Fibroblast of lung (primary cell): ENCODE measurements at places on chromosomes 1 and 21.

- DNase-seq = no peak
These were observed 2.6 kb upstream of the MYSM1 start for GRCh38 chr1:58702261-58703141.

GRCh38 chr1:1079408-1080121, 5.5 kb upstream of the RNF223 start:
- DNase-seq = peak; percentile 70

GRCh38 chr1:172185996-172186395, 234.5 kb upstream of the C1orf105 start:
- no peak for DNase-seq

- DNase-seq = no peak
These were observed 10.4 kb downstream of the TFF2 start for GRCh38 chr21:42340187-42341050.

DNA sequence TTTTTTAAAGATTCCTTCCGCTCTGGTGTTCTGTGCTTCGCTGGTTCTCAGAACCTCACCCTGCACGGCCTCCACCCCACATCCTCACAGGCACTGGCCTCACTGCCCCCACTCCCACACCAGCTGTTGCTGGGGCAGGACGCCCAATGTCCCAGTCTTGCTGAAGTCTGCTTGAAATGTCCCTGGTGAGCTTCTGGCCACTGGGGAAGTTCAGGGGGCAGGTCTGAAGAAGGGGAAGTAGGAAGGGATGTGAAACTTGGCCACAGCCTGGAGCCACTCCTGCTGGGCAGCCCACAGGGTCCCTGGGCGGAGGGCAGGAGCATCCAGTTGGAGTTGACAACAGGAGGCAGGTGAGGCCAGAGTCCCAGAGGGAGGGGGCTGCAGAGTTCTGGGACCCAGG, at the start of gene C1QA:
TSS of gene C1QA (plus strand) at position 276 of the 400 bp plus-strand sequence. CDS start 989 bp downstream, outside the sequence.
- no peak for DNase-seq

- no peak for DNase-seq
These were observed 52.0 kb upstream of the RPL11 start for GRCh38 chr1:23639460-23640095.

DNA sequence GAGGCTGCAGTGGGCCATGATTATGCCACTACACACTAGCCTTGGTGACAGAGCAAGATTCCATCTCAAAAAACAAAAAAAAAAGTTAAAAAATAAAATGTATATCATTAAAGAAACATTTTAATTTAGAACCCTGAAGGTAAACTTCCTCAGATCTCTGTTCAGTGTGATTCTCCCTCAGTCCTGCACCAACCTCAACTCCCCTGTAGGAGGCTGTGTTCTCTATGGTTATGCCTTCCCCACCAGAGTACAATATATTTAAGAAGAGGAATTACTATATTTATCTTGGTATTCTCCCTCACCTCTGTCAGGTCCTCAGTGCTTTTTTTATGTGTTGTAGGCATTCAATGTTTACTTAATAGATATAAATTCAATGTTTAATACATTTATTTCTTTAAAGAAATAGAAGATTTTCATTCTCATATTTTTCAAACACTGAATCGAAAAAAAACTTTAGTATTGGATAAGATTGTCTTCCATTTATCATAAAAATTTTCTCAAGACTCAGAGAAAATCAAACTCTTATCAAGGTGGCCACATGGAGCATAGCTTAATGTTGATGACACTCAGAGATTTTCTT, 4.8 kb upstream of the LRRC8B start:
- peak; percentile 25 for DNase-seq

- DNase-seq = peak; percentile 82
These were observed 48.8 kb downstream of the XPR1 start for GRCh38 chr1:180680558-180681144.
